Stimulated activated CD4-positive, alpha-beta T cell treated with anti-CD3 and anti-CD28 coated beads, Interleukin-1b, Interleukin-23, amount 100 ng/mL, for 1 hour (primary cell): ENCODE measurements at places on chromosomes 3 and 15.

DNA sequence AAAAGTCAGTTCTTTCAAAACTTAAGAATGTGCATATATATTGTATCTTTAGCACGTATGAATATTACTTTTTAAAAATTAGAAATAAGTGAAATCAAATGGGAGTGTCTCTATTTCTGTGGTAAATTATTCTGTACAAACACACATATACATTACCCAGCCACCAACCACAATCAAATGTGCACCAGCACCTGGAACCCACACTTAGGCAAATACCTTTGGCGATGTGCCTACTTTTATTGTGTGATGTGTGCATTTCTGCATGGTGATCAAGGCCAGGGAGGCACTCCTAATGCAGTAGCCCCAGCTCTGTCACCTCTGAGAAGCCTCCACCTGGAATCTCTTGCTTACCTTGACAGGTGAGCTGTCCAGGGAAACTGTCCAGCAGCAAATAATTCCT, 76.9 kb downstream of the PIK3R4 start:
- DNase-seq: no peak

DNA sequence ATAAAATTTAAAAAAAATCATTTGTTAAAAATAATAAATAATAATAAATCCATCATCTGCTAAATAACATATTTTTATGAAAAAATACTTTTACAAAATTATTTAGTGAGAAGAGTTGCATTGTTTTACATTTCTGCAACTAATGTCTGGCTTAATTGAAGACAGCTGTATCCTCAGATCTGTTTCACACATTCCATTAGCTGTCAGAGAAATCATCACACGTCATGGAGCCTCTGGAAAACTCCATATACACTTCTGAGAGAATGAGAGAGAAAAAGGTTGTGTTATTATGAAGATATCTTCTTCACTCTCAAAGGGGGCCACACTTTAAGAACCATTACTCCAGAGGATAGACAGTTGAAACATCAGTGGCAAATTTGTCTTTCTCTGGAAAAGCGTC, 40.8 kb downstream of the CMSS1 start:
- DNase-seq: no peak

- no peak for DNase-seq
Observed at GRCh38 chr3:73492186-73492585, 132.6 kb downstream of the PDZRN3 start.

DNA sequence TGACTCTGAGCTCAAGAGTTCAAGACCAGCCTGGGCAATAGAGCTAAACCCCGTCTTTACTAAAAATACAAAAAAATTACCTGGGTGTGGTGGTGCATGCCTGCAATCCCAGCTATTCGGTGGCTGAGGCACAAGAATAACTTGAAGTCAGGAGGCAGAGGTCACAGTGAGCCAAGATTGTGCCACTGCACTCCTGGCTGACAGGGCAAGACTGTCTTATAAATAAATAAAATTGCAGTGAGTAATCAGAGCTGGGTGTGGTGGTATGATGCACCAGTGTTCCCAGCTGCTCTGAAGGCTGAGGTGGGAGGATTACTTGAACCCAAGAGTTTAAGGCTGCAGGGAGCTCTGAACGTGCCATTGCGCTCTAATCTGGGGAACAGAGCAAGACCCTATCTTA, 55.9 kb upstream of the GCNT3 start:
- no peak for DNase-seq

GRCh38 chr3:154901278-154901677, 178.8 kb upstream of the MME start:
- no peak for DNase-seq

GRCh38 chr3:149564079-149564478, 89.6 kb downstream of the TM4SF4 start:
- DNase-seq: no peak

- DNase-seq: no peak
Observed at GRCh38 chr15:25058080-25058785, 103.4 kb downstream of the SNRPN start.

DNA sequence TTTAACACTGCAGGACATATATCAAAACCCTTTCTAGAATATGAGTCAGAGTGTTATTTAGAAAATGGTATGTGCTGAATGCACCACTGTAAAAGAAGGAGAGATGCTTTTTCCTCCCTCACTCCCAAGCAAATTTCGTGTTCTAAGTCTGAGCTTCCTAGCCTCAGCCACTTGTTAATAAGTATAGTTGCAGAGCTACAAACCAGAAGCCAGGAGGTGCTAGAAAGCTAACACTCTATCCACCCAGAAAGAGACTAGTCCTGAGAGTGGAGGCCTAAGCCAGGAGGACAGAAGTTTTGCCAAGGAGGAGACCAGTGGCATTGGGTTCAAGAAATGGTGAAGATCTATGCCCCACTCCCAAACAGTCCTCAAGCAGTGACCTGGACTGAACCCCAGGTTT, 40.5 kb upstream of the GYG1 start:
- DNase-seq: no peak

GRCh38 chr15:77384589-77385359, 35.1 kb downstream of the PEAK1 start:
- DNase-seq: no peak

- no peak for DNase-seq
Observed at GRCh38 chr3:126448893-126449180, 26.9 kb downstream of the ZXDC start.
